Right kidney (tissue), 9 donors: ENCODE measurements at places on chromosomes 3 and 15.
A peak's percentile ranks its signal among the peaks of the same experiment; 100 is the strongest.

DNA sequence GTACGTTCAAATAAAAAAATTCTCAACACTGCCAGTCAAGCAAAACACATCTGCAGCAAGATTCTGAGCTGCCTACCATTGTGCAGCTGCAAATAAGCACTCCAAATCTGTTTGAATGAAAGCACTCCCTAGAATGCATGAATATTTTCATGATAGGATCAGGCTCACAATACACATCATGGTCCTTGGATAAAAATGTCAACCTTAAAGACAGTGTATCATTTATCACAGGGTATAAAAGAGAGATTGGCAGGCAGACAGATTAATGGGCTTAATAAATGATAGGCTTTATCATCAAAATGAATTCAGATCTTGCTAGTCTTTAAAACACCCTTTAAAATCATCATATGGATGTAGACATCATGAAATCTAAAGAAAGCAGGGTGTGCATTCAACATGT lies 9.2 kb downstream of the RYR3 start:
- no peak for DNase-seq

- no peak for DNase-seq
These were observed 363.2 kb upstream of the NAALADL2 start for GRCh38 chr3:174495928-174496327.

DNA sequence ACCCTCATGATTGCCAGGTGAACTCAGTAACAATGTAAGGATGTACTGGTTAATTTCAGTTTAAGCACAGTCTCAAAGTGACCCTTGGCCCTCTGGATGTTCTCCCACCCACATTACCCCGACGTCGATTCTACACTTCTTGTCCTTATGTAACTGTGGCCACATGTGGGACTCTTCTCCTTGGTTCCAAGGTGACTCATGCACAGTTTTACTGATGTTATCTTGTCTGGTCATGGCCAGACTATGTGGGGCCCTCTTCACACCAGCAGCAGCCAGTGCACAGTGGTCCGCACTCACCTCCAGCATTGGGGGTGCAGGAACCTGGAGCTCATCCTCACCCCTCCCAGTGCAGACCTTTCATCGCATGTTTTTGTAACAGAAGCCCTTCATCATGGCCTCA lies 519.4 kb downstream of the OCA2 start:
- DNase-seq = no peak

DNA sequence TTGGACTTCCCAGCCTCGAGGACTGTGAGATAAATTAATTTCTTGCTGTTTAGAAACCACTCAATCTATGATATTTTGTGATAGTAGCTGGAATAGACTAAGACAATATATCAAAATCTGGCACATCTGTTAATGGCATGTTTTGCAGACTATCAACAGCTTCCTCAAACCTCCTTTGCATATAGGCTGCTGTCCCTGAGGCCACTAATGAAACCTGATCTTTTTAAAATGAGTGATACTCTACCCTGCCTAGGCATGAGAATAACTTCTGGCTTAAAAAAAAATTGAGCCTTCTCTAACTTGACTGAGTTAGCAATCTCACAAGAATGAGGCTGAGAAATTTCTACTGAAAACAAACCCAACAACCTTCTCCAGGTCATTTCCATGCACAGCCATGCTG lies 176.0 kb upstream of the CRBN start:
- DNase-seq = no peak

GRCh38 chr3:54322354-54322753 lies 200.0 kb downstream of the CACNA2D3 start:
- no peak for DNase-seq

- no peak for DNase-seq
These were observed 14.7 kb downstream of the TIMP4 start for GRCh38 chr3:12143949-12144504.

GRCh38 chr15:39880718-39881387 lies 39.2 kb downstream of the GPR176 start:
- no peak for DNase-seq

DNA sequence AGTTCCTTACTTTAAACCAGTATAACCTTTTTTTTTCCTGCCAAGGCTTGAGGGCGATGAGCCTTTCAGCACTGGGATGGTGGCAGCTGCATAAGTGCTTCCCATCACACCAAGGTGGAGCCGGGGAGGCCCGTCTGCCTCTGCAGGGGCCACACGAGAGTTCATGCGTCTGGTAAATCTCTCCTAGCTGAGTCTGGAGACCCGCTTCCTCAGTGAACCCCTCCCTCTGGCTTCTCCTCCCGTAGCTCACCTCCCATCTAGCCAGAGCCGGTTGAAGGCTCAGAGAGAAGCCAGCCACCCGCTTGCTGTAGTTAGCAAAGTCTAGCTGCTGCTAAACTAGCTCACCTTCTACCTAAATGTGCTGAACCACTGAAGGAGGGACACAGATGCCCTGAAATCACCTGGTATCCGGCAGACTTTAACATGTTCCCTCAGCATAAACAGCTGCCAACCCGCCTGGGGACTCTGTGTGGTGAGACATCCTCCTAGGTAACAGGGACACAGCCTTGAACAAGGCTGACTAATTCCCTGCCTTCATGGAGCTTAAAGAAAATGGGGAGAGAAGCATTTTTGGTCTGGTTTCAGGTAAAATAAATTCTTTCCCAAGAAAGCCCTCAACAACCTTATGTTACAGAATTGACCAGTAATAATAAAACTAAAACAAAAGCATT lies 42.9 kb downstream of the RLBP1 start:
- DNase-seq = no peak

DNA sequence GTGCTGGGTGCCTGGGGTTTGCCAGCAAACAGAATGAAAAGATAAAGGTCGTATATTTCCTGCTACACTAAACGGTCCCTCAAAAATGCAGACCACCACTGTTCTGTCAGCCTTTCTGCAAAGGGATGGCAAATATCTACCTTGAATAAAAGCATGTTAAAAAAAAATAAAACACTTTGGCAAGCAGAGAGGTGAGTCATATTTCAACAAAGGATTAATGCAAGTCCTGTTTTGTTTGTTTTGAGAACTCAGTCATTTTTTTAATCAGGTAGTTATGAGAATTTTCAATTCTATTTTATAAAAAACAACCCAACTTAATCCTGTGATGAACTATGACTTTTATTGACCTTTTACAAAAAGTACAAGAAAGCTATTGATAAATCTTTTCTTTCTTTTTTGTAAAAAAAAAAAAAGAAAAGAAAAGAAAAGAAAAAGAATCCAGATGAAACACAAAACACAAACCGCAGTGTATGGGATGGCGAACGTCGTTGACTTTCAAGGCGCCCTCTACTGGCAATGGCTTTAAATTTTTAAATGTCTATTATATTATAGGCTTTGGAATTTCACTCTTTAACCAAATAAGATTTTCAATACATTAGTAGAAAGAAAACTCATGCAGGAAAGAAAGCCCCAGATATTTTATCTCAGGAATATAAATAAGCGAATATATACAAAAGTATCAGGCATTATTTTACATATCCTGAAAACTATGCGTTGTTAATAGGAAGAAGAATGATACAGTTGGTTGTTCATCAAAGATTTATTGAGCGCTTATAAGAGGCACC lies 87.8 kb downstream of the NCEH1 start:
- DNase-seq = no peak

DNA sequence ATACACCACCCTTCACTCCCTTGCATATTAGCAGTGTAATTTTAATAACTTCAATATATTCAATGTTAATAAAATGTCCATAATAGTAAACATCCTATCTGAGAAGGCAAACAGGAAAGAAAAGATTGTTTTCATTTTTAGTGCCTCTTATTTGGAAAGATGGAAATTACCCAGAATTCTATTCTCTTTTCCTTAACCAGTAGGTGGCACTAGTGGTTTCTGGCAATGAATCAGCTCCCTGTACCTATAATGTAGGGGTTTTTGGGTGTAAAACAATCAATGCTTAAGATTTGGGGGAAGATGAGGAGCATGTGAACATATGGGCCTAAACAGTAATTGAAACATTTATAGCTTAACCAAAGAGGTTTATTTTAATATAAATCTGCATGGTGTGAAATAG lies 5.7 kb upstream of the SEMA6D start:
- no peak for DNase-seq

GRCh38 chr3:44685128-44685800 lies 27.2 kb upstream of the ZNF502 start:
- peak; percentile 83 for DNase-seq

- no peak for DNase-seq
These were observed 36.5 kb downstream of the KLF15 start for GRCh38 chr3:126320517-126321293.

DNA sequence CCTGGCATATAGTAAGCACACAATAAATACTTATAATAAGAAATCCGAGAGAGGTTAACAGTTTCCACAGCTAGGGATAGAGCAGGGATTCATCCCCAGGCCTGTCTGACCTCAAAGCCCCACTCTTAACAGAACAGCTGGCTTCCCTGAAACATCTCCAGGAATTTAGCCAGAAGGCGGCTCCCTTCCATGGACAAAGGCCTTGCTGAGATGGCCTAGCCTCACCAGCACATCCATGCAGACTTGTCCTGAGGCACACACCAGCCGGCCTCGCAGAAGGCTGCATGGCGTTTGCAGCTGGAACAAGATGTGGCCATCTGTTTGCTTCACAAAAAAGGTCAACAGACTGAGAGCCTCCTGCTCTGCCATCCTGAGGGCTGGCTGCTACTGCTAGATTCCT lies 245.4 kb downstream of the SLCO3A1 start:
- DNase-seq = no peak

DNA sequence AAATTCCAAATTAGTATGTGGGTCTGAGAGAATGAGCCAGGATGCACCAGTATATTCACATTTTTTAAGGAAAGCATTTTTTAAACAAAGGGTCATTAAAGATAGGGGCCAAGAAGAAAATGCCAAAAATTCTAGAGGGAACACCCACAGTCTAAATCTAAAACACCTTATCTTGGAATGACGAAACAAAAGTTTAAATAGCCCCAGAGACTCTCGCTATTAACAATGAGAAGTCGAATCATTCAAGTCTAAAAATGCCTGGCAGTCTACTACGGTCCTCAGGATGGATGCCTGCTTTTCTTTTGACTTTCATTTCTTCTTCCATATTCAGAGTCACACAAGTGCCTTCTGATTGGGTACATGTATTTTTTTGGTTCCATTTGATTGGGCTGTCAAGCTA lies 66.3 kb downstream of the SSUH2 start:
- no peak for DNase-seq

DNA sequence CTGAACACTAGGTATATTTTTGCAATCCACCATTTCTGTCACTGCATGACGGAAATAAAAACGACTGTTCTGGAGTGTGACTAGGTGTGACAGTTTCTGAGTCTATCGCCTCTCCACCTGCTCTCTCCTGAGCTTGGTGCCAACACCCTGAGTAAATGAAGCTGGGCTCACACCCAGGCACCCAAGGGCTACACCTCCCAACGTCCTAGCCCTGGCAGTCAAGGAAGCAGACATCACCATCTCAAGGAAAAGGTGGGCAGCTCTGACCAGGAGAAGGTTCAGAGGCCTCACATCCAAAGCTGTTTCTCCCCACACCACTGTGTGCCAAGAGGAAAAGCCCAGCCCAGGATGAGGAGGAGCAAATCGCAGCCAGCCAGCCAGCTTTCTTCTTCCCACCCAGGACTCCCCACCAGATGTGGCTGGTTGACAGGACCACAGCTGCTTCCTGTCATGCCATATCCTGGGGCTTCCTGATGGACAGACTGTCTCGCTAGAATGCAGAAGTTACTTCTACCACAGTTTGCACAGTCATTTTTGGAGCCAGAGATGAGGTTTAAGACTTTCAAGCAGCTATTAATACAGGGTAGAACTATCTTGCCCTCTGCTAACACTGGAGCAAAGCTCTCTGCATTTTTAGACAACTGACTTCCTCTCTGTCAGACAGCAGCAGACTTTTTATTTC lies 3.3 kb downstream of the SCAMP2 start:
- DNase-seq = no peak

DNA sequence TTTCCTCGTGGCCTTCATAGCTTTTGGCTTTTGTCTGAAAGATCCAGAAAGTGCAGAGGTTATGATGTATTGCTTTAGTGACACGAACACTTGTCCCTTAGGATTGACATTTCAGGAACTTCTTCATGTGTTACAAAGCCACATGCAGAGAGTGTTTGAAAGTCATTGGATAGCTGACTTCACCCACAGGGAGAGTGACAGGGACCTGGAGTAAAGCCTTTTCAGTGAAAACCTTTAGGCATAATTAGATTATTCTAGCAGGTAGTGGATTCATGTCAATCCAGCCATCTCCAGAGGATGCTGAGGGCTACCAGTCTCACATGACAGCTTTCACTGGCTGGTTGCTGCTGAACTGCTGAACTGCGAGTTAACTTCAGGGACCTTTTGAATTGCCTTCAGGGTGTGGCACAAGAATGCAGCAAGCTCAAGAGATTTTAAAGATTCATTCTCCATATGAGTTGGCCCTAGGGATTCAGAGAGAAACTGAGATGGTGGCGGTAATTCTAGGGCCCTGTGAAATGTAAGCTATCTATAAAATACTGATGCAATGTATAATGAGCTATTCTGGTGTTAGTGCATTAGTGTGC lies 267.0 kb upstream of the GOLIM4 start:
- no peak for DNase-seq

- DNase-seq = no peak
These were observed 38.9 kb upstream of the PIK3CB start for GRCh38 chr3:138873471-138874278.

- DNase-seq = no peak
These were observed 368.9 kb upstream of the PLSCR5 start for GRCh38 chr3:146974001-146974400.

DNA sequence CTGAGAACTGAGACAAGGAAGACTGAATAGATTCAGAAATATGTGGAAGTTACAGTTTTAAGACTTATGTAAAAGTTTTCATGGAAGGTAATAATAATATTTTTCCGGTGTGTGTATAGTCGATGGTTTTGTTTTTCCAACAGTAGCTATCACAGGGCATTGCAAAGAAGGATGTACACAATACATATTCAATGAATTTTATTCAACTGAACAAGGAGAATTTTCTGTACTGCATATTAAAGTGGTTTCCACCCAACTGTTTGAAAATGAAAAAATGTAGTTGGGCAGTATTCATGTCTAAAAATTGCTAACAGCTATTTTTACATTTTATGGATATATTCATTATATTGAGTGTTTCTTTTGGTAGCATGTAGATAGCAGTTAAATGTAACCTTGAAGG lies 350.3 kb upstream of the ATP10A start:
- DNase-seq = no peak

DNA sequence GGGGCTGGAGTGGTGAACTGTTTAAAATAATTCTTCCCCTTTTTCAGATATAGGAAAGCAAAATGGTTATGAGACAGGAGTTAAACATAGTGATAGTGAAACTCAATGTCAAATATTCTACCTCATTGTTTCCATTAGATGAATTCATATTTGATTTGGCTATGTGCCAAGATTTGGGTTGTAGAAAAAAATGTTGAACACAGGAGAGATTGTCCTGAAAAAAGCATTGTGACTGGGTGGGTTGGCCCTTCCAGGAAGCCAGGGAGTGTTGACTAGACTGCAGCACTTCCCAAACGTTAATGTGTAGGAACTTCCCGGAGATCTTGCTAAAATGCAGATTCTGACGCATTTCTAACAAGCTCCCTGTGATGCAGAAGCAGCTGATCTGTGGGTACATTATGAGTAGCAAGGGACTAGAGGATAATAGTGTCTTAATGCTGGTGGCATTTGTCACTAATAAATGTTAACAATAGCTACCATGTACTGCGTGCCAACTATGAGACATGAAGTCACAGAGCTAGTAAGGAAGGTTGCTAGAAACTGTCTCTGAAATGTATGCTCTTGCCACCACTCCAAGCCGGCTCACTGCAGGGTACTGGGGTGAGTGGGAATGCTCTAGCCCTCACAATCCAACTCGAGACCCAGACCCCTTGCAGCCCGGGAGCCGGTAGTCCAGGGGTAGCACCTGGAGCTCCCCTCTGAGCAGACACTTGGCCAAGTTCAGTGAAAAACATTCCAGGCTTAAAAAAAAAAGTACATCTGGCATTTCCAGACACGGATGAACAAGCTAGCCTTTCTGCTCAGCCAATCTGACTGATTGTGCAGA lies 120.6 kb downstream of the CD47 start:
- DNase-seq = peak; percentile 15
